A549 (cell line): ENCODE measurements at places on chromosomes 13 and 19.

DNA sequence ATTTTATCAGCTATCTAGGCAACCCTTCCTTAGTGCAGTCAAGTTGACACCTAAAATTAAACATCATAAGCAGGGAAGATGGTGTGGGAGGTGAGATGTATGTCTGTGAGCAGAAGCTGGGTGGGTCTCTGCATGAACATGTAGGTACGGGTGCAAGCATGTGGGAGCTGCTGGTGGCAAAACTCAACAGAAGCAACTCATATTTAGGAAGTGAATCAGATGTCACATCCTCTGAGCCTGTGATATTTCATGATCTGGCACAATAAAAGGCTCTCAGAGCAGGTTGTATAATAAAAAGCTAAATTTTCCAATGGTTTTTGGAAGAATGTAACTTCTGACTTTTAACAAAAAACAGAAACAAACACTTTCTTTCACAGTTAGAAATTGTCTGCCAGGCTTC is 44.4 kb downstream of the C1QTNF9 start:
- no peak for DNase-seq

DNA sequence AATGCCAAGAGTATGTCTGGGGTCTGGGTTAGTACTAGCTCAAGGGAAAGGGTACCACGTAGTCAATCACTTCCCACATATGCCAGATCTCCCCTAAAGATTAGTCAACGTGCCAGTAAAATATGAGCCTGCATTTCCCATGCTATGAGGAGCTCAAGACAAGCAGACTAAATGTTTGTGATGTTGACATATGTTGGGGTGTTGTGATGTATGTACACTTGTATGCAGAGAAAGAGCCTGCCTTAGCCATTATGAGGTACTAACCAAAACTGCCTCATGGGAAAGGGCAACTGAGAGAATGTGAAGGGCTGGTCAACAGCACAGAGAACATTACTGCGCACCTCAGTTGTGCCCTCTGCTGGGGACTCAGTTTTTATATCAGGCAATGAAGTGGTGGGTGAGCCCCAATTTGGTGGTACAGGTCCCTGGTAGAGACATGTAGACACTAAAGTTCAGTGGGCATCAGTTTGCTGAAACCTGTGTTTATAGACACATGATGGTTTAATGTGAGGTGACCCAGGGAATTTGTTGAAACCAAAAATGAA is 287.0 kb downstream of the DCT start:
- DNase-seq, result peak; percentile 13

DNA sequence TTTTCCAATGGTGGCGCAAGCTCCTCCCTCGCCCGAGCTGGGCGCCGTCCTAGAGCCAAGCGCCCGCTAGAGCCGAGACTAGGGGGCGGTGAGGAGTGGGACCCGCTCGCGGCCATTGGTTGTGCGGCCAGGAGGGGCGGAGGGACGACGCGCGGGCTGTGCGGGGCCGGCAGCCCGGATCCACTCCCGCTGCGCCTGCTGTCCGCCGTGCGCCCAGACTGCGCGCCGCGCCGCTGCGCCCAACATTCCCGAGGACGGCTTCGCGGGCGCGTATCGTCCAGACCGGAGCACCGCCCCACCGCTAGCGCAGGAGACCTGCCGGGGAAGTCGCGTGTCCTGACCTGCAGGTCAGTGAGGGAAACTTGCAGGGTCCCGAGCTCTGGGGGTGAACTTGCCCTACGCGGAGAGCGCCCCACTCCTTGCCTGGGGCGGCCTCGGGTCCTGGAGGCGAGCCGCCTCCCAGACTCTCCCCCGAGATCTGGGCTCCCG is at the start of gene SERTM1:
SERTM1 (plus strand) TSS at position 183 of the 489 bp plus-strand sequence. CDS start 21,059 bp downstream, outside the sequence.
- DNase-seq, result peak; percentile 0

DNA sequence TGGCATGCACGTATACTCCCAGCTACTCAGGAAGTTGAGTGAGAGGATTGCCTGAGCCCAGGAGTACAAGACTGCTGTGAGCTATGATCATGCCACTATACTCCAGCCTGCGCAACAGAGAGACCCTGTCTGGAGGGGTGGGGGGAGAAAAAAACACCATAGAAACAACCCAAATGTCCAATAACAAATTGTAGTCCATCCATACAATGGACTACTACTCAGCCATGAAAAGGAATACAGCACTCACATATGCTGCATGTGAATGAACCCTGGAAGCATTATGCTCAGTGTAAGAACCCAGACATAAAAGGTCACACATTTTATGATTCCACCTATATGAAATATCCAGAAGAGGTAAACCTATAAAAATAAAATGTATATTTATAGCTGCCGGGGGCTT is 42.3 kb downstream of the CD320 start:
- no peak for DNase-seq

DNA sequence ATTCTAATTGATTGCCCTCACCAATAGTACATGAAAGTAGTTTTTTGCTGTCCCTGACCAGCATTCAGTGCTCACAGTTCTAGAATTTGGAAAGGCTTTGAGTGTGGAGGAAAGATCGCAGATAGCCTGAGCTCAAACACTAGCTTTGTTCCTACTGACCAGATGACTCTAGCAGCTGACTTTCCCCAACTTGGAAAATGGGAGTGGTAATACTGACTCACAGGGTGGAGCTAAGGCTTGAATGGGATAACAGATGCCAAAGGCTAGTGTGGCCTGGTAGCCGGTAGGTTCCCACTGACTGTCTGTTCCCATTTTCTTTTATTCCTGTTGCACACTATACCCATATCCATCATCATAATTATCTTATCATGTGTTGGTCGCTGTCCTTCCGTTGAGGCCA is 3.7 kb downstream of the ZSCAN22 start:
- DNase-seq, result peak; percentile 55

DNA sequence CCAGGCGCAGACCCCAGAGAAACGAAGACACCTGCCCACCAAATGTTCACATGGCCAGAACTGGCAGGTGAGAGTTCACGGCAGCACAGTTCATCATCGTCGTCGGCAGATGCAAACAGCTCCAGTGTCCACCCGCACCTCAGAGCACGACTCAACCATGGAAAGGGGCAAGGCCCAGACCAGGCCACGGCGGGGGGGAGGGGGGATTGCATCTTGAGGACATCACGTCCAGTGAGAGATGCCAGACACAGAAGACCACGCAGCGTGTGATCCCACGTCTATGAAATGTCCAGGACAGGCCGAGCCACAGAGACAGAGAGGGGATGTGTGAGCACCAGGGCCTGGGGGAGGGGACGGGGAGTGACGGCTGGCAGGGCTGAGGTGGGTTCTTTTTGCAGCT is 7.3 kb downstream of the RNF126 start:
- DNase-seq, result no peak

- DNase-seq, result no peak
These were observed 2.2 kb downstream of the CAPS start for GRCh38 chr19:5916181-5916708.

- no peak for DNase-seq
These were observed 279.9 kb downstream of the UQCRFS1 start for GRCh38 chr19:28933039-28933438.

DNA sequence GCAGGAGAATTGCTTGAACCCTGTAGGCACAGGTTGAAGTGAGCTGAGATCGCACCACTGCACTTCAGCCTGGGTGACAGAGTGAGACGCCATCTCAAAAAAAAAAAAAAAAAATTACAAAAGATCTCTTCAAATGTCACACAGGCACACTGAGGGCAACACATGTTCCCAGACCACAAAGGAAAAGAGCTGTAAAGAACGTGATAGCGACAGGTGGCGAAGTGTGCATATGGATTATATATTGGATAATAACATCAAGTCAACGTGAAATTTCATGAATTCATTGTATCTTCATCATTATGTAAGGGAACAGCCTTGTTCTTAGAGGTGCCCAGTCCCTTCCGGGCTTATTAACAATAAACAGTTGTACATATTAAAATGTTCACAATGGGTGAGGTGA is 31.8 kb upstream of the DPP9 start:
- no peak for DNase-seq

DNA sequence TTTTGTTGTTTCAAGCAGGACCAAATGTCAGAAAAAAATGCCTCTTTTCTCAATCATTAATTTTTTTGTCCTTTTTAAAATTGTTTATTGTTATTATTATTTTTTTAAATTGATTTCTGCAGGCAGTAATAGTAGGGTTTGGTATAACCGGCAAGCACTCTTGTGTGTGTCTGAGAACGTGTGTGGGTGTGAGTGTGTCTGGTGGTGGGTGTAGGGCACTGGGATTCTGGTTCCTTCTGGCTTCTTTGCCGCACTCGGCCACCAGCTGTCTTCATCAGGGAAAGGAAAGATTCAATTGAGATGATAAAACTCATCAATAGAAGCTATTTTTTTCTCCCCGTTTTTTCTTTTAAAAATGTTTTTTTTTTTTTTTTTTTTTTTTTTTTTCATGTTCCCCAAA is 56.4 kb downstream of the IER2 start:
- DNase-seq, result no peak

DNA sequence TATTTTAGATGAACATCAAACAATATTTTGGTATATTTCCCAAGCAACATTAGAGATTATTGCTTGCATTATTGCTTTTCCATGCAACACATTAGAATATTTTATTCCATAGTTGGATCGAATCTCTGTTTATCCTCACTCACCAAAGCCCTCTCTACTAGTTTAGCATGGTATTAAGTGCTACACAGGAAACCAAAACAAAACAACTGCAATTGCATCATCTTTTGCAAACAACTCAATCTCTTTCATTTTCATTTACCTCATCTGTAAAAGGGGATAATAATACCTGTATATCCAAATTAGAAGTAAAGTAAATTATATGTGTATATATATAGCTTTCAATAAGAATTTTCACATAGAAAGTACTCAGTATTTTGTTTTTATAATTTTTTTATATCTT is 147.8 kb upstream of the PCDH9 start:
- no peak for DNase-seq

DNA sequence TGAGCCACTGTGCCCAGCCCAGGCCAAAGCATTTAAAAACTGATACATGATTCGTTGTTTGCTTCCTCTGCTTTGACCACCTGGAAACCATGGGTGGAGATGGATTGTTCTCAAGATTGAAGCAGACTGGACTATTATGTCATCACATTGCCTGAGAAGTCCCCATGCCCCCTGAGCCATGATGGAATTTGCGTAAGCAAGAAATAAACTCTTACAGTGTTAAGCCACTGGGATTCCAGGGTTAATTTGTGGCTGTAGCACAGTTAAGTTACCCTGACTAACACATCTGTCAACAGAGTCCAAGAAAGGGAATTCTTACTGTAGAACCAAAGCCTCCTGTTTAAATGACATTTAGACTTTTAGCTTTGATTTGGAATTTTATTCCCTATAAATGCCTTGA is 19.4 kb upstream of the DHRS12 start:
- DNase-seq, result no peak

GRCh38 chr13:32153056-32153455 is 121.5 kb downstream of the FRY start:
- DNase-seq, result no peak

- no peak for DNase-seq
These were observed 1466.4 kb downstream of the EFNB2 start for GRCh38 chr13:105069106-105069505.

GRCh38 chr13:103656311-103656710 is 590.1 kb upstream of the SLC10A2 start:
- no peak for DNase-seq

- no peak for DNase-seq
These were observed 34.5 kb downstream of the SOX21 start for GRCh38 chr13:94677799-94678198.

- no peak for DNase-seq
These were observed 24.6 kb upstream of the SEMA6B start for GRCh38 chr19:4583961-4584669.

GRCh38 chr13:46183018-46183946 is 1.3 kb upstream of the LCP1 start:
- no peak for DNase-seq

DNA sequence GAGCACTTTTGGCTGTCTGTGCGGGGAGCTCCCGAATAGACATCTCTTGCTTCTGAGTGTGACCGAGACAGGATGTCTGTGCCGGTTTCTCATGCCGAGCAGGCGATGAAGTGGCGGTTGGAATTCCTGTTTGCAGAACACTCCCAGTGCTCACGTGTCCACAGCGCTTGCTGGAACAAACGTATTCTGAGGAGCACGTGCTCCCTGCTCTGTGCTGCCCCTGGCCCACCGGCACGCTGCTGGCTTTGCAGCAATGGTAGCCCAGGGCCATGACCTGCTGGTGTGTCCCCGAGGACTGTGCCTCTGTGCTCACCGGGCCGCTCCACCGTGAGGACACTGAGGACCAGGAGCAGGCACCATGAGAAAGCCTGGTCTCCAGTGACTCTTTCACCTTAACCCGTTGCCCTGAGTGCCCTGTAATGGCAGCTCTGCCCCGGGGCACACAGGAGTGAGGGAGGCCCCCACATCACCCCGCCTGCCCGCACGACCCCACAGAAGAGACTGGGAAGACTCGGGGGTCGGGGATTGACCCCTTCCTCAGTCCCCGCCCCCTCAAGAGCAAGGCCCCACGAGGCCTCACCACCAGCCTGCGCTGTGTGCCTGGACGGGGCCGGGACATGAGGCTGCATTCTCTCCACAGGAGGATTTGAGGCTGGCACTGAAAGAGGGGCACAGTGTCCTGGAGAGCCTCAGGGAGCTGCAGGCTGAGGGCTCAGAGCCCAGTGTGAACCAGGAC is 40.0 kb upstream of the F7 start:
- DNase-seq, result no peak

DNA sequence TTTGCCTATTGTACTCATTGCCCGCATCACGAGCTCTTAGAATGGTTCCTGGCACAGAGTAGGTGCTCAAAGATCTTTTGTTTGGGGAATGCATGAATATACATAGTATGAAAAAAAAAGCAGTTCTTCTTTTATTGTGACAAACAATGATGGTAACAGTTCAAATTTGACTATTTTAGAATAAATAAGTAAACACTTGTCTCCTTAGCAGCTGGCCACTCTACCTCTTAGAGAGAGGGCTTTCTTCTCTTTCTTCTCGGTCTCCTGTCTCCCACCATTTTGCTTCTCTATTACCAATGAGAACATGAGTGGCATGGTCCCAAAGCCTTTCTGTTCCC is 639 bp upstream of the SLAIN1 start:
- no peak for DNase-seq

DNA sequence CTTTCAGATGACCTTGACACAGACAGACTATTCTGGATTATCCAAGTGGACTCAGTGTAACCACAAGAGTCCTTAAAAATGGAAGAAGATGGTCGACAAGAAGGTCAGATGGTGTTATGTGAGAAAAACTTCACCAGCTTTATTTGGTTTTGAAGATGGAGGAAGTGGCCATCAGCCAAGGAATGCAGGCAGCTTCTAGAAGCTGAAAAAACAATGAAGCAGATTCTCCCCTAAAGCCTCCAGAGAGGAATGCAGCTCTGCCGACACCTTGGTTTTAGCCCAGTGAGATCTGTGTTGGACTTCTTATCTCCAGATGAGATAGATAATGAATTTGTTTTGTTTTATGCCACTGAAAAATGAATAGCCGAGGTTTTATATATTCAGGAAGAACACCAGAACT is 501.5 kb downstream of the DCT start:
- DNase-seq, result no peak

- no peak for DNase-seq
These were observed 8.3 kb downstream of the TRPM4 start for GRCh38 chr19:49165865-49166301.

GRCh38 chr13:27789495-27790303 is 2.6 kb upstream of the GSX1 start:
- DNase-seq, result no peak

- no peak for DNase-seq
These were observed 14.0 kb downstream of the GPR183 start for GRCh38 chr13:99293178-99293577.

- no peak for DNase-seq
These were observed 1.6 kb downstream of the RPL18 start for GRCh38 chr19:48617146-48617937.

GRCh38 chr19:56099638-56100539 is 21.2 kb downstream of the ZNF787 start:
- DNase-seq, result no peak

- DNase-seq, result no peak
These were observed 84.8 kb downstream of the ING1 start for GRCh38 chr13:110798081-110798994.
